ENCODE measurements at places on chromosomes 2 and 18.

GRCh38 chr18:37175727-37176620, 347.0 kb downstream of the KIAA1328 start:
- DNase-seq, result no peak

DNA sequence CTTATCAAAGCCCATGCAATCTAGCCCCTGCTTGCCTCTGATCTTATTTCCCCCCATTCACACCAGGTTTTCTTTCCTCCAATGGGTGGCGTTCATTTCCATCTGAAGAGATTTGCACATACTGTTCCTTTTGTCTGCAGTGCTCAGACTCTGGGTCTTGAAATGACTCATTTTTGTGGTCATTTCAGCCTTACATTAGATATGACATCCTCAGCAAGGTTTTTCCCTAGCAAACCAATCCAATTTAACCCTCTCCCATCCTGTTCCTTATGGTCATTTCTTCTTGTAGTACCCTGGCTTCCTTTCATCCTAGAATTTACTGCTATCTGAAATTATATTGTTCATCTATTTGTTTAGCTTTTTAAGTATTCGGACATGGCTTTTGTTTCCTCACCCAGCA, 42.5 kb upstream of the SCN1A start:
- DNase-seq, result no peak

- DNase-seq, result no peak
Measured at GRCh38 chr2:40226637-40227036, 225.3 kb downstream of the SLC8A1 start.

DNA sequence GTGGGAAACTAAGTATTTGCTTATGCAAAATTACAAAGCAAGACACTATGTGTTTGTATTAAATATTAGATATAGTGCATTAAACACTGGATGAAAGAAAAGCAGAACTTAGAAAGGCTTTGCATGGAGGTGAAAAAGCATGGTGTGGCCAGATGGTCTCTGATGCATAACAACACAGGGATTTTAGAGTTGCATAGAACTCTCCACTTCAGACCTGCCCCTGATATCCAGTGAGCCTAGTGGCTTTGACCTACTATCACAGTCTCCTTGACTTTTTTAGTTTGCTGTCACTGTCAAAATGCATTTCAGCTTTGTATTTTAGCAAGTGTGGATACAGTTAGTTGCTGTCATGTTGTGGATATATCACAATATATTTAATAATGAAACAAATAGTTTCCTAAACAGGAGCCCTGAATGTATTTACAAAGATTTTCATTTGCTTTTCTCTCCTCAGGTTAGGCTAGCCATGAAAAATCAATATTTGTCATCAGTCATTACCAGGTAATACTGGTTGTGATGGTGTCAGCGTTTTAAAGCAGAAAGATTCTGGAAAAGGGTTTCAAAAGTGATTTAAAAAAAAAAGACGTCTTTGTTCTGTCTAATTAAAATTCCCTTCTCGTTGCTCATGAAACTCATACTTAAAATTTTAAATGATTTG, 5.2 kb downstream of the CSRNP3 start:
- DNase-seq, result no peak

DNA sequence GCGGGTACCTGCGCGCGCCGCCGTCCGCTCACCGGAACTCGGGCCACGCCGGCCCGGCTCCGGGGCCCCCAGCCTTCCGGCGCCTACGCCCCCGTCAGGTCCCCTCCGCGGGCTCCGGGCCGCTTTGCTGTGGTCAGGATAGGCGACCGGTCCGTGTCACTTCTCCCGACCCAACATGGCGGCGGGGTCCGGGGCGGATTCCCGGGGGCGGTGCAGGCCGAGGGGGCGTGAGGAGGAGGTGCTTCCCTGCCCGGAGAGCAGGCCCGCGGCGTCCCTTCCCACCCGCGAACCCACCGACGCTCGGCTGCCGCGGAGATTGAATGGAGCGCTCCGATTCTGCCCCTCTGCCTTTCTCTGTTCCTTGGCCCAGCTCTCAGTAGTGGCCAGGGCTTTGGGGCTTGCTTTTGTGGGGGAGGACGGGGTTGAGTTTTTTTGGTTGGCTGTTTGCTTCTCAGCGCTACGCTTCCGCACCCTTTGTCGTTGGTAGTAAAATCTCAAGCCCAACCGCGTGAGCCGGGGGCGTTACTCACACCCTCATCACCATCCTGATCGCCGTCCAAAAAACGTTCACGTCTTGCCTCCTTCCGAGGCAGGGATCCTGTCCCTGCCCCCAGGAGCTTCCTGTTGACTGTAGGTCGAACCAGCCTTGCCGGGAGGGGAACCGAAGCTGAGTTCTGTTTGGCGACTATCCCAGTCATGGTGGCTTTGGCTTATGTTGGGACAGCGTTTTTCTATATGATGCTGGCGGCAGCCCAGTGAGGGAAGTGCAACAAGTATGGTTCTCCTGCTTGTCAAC, 532 bp upstream of the YES1 start:
- DNase-seq, result peak; percentile 83

DNA sequence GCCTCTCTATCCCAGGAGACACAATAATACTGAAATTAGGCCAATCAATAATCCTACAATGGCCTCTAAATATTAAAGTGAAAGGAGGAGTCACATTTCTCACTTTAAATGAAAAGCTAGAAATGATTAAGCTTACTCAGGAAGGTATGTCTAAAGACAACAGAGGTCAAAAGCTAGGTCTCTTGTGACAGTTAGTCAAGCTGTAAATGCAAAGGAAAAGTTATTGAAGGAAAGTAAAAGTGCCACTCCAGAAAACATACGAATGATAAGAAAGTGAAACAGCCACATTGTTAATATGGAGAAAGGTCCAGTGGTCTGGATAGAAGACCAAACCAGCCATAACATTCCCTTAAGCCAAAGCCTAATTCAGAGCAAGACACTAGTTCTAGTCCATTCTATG, 9.5 kb downstream of the SESTD1 start:
- DNase-seq, result no peak

- no peak for DNase-seq
Measured at GRCh38 chr2:152428800-152429582, 94.0 kb downstream of the FMNL2 start.

GRCh38 chr2:240620859-240621258, 4.4 kb upstream of the GPR35 start:
- DNase-seq, result peak; percentile 4

DNA sequence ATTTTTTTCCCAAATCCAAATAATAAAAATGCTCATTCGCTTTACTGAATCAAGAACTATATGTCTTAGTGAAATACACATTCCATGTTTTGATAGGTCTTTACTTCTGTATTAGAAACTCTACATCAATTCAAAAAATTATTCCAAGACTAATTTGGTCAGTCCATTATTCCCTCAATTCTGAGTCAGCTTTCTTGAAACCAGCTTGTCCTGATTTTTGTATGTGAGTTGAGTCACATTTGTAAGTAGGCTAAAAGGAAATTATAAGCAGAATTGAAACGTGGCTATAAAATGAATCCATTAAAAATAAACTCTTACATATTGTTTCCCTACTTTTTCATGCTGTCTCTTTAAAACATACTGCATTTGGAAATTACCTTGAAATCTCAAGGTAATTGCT, 113.0 kb downstream of the DNER start:
- no peak for DNase-seq

- no peak for DNase-seq
Measured at GRCh38 chr2:77008853-77009252, 513.3 kb downstream of the LRRTM4 start.

DNA sequence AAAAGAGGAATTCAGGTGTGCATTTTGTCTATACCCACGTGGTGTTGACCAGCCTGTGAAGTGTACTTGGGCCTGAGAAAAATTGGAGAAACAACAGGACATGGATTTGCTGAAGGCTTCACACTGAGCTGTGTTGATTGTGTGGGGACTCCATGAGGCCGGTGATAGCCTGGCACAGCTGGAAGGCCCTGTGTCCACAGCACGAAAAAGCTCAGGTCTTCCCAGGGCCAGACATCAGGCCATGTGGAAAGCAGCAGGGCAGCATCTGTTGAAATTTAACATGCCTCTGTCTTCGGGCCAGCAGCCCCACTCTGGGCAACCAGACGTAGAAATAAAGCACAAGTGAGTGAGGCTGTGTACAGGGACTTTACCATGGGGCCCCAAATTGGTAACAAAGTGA, 84.1 kb downstream of the HS6ST1 start:
- no peak for DNase-seq

DNA sequence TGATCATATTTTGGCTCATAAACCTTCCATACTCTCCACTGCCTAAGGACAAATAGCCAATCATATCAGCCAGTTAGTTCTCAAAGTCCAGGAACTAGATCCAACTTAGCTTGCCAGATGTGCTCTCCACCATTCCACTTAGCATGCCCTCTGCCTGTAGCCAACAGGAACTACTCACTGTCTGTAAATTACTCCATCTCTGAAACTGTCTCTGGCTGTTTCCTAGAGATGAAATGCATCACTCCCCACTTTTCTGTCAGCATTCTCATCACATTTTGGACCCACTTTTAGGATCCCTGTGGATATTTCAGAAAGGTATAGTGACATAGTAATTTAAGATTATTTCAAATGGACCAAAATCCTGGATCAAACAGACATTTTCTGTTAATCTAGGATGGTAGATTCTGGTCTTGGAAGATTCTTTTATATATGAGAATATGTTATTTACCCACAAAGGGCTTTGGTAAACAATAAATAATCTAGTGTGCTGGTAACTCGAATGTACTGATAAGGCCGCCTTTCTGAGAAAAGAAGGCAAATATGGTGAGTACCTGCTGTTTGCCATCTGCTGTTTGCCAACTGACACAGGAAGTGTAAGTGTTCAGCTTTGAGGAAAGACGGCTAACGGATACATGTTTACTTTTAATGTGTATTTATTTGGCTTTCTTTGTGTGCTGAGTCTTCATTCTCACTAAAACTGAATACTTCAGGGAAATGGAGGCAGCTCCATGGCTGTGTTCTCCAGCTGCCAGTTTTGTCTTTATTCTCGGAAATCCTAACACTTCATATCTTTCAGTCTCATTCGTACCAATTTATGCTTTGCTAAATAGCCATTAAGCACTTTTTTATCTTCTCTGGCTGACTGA, 79.5 kb downstream of the EVA1A start:
- DNase-seq, result no peak

DNA sequence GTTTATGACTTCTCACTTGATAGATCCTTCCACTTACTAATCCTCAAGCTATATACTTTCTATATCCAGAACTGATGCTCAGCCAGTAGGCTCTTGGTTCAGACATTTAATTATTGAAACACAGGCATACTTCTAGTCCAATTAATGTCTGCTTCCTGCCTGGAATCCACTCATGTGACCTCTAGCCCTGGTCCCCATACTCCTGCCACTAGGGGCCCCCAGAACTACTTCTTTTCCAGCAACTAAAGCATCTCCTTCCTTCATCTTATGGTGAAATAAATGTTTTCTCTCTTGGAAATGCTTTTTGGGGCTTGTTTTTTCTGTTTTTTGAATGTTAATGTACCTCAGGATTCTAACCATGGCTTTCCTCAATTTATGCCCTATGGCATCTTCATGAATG, 527.6 kb downstream of the SATB2 start:
- DNase-seq, result no peak

- DNase-seq, result no peak
Measured at GRCh38 chr18:78788161-78788560, 191.5 kb upstream of the SALL3 start.

GRCh38 chr2:134845719-134846118, 7.3 kb downstream of the ACMSD start:
- no peak for DNase-seq

GRCh38 chr18:4024702-4025101, 430.4 kb downstream of the DLGAP1 start:
- DNase-seq, result no peak

GRCh38 chr2:23489471-23490322, 104.7 kb downstream of the KLHL29 start:
- peak; percentile 54 for DNase-seq

DNA sequence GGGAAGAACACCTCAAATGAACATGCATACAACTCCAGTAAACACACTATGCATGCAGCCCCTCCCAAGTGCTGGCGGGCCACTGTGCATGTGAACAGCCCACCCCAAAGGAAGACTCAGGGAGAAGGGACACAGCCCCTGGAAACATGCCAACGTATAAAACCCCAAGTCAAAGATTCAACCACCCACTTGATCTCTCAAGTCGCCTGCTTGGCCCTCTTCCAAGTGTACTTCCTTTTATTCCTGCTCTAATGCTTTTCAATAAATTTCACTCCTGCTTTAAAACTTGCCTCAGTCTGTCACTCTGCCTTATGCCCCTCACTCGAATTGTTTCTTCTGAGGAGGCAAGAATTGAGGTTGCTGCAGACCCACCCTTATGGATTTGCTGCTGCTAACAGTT, 139.1 kb downstream of the C1D start:
- DNase-seq, result no peak

DNA sequence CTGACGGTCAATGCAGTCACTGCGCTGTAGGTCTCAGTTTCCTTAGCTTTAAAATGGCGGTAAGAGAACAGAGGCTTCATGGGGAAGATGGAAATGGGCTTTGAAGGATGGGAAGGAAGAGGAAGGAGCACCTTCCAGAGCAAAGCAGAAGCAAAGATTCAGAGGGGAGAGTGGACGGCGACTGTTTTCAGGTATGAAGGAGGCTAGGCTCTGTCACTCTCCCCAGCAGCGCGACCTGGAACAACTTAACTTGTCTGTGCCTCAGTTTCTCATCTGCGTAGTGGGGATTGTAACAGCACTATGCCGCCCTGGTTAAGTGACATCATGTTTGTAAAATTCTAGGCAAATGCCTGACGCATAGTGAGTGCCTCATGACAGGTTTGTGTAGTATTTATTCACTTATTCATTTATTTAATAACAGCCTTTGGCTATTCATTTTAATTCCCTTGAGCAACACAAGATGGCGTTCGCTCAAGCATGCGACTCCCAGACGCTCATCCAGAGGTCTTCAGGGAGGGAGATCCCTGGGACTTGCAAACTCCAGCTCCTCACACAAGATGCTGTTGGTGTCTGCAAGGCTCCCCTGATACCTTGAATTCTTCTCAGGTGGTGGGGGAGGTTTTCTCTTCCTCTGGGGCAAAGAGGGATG, 336.3 kb downstream of the DYSF start:
- no peak for DNase-seq

DNA sequence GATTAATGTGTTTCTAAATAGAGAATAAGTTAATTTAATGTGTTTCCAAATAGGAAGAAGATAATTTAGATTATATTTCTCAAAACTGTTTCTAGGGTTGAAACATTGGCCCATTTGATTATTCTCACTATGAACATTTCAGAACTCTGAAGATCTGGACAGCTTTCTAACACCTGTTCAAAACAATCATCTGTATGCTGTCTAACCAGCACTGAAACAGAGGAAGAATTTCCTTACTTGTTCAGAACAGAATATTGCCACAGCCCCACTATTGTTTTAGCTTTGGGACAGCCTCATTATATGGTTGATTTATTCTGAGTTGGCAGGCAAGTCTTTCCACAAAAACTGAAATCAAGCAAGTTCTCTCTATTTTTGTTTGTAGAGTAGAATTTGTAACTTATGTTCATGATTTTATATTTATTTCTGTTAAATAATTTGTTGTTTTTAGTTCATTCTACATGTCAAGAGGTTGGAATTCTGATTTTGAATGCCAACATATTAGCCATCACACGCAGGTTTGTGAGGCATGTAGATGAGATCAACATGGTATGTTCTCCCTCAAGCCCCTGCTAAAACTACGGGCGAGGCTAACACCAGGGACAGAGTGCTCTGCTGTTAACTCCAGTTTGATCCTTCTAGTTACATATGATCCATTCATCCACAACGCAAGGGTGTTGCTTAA, 11.2 kb downstream of the IL18RAP start:
- DNase-seq, result no peak
